ENCODE measurements at places on chromosomes 5 and 9.

DNA sequence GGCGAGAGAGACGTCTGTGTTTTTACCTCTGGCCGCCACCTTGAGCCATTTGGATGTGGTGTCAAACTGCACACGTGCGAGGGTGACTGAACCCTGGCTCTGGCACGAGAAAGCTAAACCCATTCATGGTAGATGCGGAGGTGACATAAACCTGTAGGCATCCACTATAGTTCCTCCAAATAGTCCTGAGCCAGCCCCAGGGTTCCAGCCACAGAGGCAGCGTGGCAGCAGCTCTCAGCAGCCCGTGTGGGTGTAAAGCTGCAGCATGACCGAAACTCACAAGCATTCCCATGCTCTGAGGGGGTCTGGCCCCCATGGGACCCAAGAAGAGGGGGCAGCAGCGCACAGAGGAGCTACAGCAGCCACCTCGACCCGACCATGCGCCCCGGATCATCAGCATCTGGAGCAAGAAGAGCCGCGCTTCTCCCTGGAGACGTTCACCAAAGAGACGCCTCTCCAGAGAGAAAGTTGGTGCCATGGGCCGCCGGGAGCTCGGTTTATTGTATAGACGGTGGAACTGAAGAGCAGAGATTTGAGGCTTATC is 303.8 kb upstream of the IRX4 start:
- DNase-seq, result no peak
- no peak overlapping the region for H3K4me3 ChIP-seq
- H3K4me1 ChIP-seq, result no peaks in the 10 kb centered on the region

GRCh38 chr5:40678026-40678425 is 1.7 kb upstream of the PTGER4 start:
- no peak for DNase-seq
- peak overlapping the region; percentile 92 for H3K27ac ChIP-seq
- peaks cover 8% of the 10 kb centered on the region for H3K27me3 ChIP-seq

GRCh38 chr5:31479706-31480105 is 52.2 kb downstream of the DROSHA start:
- no peak for DNase-seq
- H3K4me3 ChIP-seq, result no peak overlapping the region
- no peaks in the 10 kb centered on the region for H3K27me3 ChIP-seq
- H3K36me3 ChIP-seq, result no peaks in the 10 kb centered on the region
- no peaks in the 10 kb centered on the region for H3K4me1 ChIP-seq

DNA sequence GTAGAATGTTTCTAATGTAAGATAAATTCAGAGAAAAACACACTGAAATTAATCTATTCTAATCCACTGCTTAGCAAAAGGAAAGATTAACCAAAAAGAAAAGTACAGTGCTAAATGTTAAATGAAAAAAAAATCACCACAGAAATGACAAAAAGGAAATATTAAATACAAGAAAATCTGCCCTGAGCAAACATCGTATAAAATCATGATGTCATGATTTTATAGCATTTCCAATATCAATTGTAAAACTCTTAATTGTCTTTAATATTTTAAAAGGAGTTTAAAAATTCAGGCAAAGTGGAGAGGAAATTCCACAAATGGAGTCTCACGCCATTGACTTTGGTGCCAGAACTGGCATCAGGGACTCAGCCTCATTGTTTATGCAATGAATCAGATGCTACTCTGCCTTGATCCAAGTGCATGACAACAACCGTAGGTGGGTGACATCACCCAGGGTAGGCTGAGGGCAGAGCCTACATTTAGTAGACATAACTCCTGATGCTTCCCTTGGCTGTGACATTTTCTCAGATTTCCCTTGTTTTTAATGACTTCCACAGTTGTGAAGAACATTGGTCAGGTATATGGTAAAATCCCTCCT is 696.8 kb downstream of the SEMA5A start:
- DNase-seq, result no peak
- H3K27me3 ChIP-seq, result no peaks in the 10 kb centered on the region
- no peak overlapping the region for H3K4me3 ChIP-seq
- H3K36me3 ChIP-seq, result no peaks in the 10 kb centered on the region
- no peak overlapping the region for H3K27ac ChIP-seq
- H3K4me1 ChIP-seq, result no peaks in the 10 kb centered on the region

DNA sequence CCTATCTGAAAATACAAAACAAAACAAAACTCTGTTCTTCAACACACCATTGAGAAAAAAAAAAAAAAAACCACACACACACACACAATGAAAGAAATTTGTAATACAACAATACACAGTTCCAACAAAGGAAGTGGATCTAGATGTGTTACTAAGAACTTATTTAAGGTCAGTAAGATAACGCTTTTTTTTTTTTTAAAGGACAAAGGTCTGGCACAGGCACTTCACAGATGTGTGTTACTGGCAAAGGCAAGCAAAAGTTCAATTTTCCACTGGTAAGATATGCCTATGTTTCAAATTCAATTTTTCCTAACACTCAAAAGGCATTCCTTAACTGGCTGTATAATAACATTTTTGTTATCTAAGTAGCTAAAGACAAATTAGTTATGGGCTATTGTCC is 3.6 kb downstream of the RFK start:
- no peaks in the 10 kb centered on the region for H3K36me3 ChIP-seq
- H3K4me1 ChIP-seq, result peaks cover 31% of the 10 kb centered on the region
- DNase-seq, result no peak
- H3K27me3 ChIP-seq, result no peaks in the 10 kb centered on the region

DNA sequence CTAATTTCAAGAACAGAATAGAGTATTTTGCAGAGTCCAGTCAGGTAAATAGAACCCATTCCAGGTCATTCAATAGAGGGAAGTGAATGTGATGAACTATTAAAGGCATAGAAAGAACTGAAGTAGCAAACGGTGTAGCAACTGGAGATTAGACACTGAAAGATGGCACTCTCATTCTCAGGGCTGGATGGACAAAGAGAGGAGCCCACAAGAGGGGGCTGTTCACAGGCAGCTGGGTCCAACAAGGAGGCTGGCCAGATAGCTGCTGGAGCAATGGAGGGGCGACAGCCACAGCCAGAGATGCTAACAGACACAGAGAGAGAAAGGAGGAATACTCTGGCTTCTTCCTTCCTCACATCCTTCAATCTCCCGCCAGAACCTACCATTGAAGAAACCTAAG is 93.1 kb upstream of the SMARCA2 start:
- H3K4me3 ChIP-seq, result no peak overlapping the region
- no peak overlapping the region for H3K27ac ChIP-seq
- no peaks in the 10 kb centered on the region for H3K36me3 ChIP-seq
- H3K4me1 ChIP-seq, result no peaks in the 10 kb centered on the region
- peaks cover 19% of the 10 kb centered on the region for H3K27me3 ChIP-seq

- H3K27me3 ChIP-seq, result no peaks in the 10 kb centered on the region
- no peak overlapping the region for H3K27ac ChIP-seq
- no peaks in the 10 kb centered on the region for H3K4me1 ChIP-seq
- no peak for DNase-seq
- no peak overlapping the region for H3K4me3 ChIP-seq
- H3K36me3 ChIP-seq, result no peaks in the 10 kb centered on the region
Observed at GRCh38 chr5:77312413-77312812, 101.9 kb downstream of the PDE8B start.

DNA sequence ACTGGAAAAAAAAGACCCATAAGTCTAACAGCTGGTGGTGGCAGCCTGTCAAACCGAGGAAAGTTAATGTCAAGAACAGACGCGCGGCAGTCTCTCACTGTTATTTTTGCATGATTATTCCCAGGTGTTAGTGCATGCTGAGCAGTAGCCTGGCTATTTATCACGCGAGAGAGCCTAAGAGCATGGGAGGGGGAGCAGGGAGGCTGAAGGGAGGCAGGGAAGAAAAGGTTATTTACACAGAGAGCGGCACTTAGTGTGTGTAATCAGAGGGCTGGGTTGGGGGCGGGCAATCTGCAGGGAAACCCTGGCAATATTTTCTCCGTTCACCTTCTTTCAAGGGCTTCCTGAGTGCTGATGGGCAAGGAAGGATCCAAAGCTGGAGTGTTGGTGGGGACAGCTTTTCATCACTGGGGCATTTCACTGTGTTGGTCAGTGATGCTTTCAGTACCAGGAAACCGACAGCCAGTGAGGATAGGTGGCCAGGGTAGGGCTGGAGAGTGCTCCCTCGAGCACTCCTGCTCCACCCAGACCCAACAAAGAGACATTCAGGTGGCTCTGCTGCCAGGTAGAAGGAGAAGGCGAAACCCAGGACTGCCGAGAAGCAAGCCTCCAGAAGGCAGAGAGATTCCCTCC is 39.6 kb downstream of the ZNF608 start:
- H3K27ac ChIP-seq, result peak overlapping the region; percentile 13
- peak overlapping the region; percentile 10 for H3K4me3 ChIP-seq
- H3K27me3 ChIP-seq, result no peaks in the 10 kb centered on the region
- no peaks in the 10 kb centered on the region for H3K36me3 ChIP-seq
- DNase-seq, result peak; percentile 57
- peaks cover 41% of the 10 kb centered on the region for H3K4me1 ChIP-seq

DNA sequence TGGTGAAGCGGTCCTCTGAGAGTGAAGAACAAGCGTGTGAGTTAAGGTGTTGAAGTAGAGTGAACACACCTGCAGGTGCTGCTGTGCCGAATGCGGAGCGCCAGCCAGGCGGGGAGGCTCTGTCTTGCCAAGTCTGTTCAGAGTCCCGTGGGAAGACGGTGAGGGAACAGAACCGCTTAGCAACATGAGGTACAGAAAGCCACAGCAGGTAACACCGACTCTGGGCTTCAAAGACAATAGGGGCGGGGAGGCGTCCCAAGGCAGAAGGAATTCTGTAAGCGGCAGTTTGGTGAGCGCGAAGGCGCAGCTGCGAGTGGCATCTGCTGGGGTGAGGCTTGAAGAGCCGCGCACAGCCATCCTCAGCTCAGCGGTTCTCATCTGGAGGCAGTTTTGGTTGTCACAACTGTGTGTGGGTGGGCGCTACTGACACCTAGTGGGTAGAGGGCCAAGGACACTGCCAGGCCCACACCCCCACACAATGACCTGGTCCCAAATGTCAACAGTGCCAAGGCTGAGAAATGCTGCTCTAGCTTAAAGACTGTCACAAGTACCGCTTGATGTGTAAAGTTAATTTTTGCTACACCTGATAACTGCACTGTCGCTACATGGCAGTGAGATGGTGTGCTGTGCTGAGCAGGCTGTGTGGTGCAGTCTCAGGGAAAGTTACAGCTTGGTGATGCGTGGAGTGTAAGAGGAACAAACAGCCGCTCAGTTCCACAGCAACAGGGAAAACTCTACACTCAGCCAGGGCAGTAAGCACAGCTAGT is 67.4 kb upstream of the TBC1D9B start:
- peaks cover 4% of the 10 kb centered on the region for H3K4me1 ChIP-seq
- H3K4me3 ChIP-seq, result no peak overlapping the region
- H3K36me3 ChIP-seq, result no peaks in the 10 kb centered on the region
- DNase-seq, result no peak
- no peak overlapping the region for H3K27ac ChIP-seq

- no peaks in the 10 kb centered on the region for H3K36me3 ChIP-seq
- no peak within 1 kb of the TSS for H3K4me3 ChIP-seq
- H3K4me1 ChIP-seq, result no peaks in the 10 kb centered on the region
- H3K27ac ChIP-seq, result no peak within 1 kb of the TSS
- peak; percentile 81 for DNase-seq
Observed at GRCh38 chr9:133609311-133610098, at the start of gene FAM163B. Gene FAM163B, minus strand, starts transcription at chr9:133609389. Its CDS starts 29,166 bp downstream, at chr9:133580223.

DNA sequence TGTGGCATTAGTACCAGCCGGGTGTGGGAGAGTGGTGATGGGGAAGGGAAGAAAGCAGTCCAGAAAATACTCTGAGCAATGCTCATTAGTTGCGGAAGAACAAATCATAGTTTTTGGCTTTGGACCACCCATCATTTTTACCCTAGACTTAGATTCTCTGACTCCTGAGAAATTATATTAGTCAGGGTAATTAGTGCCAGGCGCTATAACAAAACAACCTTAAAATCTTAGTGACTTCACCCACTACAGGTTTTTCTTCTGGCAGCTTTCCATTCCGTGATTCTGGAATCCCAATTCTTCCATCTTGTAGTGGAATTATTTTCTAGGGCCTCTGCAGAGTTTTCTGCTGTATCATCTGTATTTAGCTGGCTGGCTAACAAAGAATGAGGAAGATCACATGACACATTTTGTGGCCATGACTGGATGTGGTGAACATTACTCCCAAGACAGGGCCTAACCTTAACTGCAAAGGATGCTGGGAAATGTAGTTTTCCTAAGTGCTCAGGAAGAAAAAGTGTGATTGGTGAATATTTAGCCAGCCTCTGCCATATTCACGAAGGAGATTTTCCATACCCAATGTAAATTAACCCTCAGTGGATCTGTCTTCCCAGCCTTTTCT is 373.0 kb upstream of the MEF2C start:
- no peaks in the 10 kb centered on the region for H3K4me1 ChIP-seq
- H3K4me3 ChIP-seq, result no peak overlapping the region
- H3K36me3 ChIP-seq, result no peaks in the 10 kb centered on the region
- no peaks in the 10 kb centered on the region for H3K27me3 ChIP-seq
- H3K27ac ChIP-seq, result no peak overlapping the region

DNA sequence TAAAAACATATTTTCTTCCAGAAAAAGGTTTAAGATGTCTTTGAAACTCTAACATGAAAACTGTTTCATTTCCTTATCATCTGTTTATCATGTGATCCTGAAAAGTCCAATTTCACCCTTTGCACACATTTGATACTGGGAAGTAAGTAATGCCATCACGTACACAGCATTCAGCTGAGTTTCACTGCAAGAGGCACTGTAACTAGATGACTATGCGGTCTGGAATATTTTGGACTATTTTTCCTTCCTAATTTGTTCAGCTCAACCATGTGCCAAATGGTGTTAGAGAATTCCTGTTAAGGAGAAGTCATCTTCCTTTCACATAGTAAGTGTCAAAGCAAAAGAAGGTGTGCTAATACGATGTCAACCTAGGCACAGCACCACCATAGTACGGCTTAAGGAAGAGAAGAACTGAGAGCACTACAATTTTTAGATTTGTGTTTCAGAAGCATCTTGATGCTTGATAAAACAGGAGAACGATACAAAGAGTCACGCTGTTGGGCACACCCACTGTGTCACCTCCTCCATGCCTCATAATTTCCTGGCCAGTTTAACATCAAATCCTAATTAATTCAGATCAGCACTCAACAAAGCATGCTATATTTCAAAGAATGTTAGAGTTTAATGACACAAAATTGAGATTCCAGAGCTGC is 77.5 kb downstream of the GNAQ start:
- peaks cover 90% of the 10 kb centered on the region for H3K4me1 ChIP-seq
- peak overlapping the region; percentile 66 for H3K27ac ChIP-seq

DNA sequence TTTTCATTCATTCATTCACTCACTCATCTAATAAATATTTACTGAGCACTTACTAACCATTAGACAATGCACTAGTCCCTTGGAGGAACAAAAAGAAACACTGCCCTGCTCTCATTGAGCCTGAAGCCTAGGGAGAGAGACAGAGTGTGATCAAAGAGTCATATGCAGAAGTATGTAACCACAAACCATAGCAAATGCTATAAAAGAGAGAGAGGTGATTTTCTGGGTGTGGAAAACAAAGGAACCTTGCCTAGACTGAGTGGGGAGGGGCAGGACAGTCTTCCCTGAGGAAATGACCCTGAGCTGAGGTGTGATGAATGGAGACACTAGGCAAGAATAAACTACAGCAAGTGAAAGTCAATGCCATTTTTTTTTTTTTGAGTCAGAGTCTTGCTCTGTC is 10.8 kb upstream of the ADRA1B start:
- no peak for DNase-seq
- H3K4me1 ChIP-seq, result no peaks in the 10 kb centered on the region
- no peaks in the 10 kb centered on the region for H3K27me3 ChIP-seq
- no peak overlapping the region for H3K27ac ChIP-seq
- no peak overlapping the region for H3K4me3 ChIP-seq

All from left lung (tissue), 14 donors.